Stimulated activated CD8-positive, alpha-beta memory T cell treated with anti-CD3 and anti-CD28 coated beads, Interleukin-7, amount 100 ng/mL, for 24 hours (primary cell): ENCODE measurements at places on chromosomes 5 and 9.

DNA sequence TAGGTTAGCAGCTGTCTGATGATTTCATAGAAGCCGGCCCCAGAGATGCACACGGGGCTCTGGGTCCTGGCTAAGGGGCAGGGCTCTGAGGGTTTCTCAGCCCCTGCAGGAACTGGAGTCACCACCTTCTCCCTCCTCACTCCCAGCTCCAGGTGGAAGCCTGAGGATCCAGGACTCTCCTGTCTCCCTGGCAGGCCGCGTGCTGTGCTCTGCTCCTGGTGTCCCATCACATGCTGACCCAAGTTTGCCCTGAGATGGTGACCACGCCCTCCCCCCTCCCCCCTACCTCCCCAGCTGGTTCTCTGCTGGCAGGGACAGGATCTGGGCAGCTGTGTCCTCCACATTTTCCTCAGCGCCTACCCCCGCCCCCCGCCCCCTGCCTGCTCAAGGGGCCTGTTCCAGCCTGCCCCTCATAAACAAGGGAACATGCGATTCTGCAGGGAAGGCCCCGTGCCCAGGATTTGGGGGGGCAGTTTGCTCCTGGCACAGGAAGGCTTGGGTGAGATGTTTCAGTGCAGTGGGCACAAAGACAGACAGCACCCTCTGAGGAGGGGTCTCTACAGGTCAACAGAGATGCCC lies 87.4 kb downstream of the PSD2 start:
- no peak for DNase-seq

GRCh38 chr9:131633491-131634031 lies 88.2 kb downstream of the PRRT1B start:
- no peak for DNase-seq

GRCh38 chr5:5140479-5141338 lies 579 bp downstream of the ADAMTS16 start:
- no peak for DNase-seq

DNA sequence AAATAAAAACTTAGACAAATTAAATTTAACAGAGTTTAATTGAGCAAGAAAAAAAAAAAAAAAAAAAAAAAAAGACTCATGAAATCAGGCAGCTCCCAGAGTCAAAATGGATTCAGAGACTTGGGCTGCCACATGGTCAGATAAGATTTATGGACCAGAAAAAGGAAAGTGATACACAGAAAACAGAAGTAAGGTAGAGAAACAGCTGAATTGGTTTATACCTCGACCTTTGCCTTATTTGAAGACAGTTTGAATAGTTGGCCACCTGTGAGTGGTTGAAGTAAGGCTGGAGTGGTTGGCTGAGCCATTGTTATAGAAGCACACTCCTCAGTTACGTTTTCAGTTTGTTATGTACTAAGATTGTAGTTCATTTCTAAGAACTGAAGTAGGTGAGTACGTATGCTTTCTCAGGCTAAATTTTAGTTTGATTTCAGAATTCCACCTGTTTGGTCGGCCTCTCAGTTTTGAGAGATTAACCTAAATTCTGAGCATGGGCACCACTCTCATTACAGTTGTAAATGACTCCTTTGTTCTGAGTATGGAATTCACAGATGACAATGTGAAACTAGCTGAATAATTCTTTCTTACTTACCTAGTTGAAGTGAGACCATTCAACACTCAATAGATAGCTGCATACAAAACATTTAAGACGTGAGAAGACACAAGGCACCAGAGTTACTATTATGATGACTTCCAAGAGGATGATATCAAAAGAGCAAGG lies 149.0 kb downstream of the AOPEP start:
- DNase-seq, result no peak

DNA sequence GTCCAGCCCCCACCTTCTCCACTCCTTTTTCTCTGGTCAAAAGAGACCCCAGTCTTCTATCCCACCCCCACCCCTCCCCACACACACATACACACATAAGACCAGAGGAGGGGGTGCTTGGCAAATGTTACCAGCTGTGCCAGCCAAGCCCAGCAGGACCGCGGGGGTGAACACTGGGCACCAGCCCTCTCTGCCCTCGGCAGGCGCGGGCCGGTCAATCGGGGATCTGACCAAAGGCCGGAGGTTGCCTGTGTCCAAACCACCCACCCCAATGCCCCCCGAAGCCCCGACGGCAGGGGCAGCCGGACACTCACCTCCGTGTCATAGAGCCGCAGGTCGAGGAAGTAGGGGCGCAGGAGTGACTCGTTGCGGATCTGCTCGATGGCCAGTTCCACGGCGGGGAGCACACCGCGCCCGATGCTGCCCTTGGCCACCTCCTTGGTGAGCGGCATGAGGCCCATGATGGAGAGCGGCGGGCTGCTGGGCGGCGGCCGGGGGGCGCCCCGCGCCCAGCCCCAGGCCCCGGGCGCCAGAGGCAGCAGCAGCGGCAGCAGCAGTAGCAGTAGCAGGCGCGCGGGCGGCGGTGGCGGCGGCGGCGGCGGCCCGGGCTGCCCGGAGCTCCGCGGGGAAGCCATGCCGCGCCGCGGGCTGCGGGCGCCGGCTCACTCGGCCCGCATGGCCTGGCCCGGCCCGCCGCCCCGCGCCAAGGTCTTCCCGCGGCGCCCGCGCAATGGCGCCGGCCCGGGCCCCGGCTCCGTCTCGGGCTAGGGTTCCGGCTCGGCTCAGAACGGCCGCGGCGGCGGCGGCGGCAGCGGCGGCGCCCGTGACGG lies 417 bp downstream of the GABBR2 start:
- no peak for DNase-seq

DNA sequence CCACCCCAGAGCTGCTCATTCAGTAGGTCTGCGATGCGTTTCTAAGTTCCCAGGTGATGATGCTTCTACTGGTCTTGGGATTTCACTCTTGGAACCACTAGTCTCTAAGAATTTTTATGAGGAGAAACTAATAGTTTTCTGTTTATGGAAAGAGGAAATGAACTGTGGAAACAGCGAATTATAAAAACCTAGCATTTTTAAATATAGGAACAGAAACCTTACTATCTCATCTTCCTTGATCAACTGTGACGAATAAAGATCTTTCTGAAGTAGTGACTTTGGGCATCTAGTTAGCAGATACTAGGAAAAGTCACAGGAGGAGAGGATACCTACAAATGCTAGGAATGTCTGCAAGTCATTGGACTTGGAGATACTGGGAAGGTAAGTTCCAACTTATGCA lies 376.8 kb upstream of the RFX3 start:
- no peak for DNase-seq

- DNase-seq, result no peak
Measured at GRCh38 chr5:10875201-10875768, 114.3 kb upstream of the DAP start.

DNA sequence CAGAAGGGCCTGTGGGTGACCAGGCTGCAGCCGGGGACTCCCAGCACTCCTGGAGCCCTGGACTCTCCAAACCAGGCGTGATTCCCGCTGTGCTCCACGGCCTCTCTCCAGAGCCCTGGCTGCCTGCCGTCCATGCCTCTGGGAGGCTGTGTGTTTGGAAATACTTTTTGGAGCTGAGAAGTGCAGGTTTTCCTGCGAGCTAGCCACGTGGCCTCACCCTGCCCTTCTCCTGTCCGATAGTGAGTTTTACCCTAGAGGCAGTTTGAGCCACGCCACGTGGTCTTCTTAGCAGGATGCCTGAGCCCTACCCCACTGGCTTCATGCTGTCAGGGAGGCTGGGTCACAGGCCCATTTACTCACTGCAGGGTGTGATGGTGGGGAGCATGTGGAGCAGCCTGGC lies 71.3 kb downstream of the COL5A1 start:
- DNase-seq, result no peak

DNA sequence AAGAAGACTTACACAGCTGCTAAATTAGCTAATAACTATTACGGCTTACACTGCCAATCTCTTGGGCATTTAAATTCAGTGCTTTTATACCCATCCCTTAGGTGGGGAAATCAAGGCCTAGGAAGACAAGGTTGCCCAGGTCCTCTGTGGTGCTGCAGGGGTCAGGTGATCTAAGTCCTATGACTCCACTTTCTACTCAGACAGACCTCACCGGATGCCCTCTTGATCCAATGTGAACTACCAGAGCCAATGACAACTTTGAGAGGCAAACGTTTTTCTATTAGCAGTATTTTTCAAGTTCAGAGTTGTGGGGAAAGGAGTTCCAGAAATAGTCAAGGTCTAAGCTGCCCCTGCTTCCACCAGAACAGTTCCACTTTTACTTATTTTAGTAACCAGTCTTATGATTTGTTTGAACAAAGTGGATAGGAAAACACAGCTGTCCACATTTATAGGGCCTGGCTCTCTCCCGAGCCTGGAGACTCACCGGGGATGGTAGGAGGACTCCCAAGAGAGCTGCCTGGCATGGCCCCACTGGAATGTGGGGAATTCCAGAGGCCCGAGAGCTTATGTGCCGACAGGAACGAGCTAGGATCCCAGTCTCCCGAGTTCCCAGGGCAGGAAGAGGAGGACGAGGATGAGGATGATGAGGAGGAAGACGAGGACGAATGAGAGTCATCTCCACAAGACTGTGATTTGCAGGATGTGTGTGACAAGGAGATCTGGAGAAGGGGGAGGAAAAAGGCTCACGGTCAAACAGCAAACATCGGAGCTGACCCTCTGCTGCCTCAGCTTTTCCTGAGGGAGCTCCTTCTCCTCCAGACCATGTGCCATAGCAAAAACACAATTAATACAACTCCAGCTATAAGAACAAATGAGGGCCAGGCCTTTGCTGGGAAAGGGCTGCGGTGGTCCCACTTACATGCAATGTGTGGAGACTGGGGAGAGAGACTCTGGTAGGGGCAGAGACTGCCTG lies 16.7 kb downstream of the FAM193B start:
- no peak for DNase-seq

DNA sequence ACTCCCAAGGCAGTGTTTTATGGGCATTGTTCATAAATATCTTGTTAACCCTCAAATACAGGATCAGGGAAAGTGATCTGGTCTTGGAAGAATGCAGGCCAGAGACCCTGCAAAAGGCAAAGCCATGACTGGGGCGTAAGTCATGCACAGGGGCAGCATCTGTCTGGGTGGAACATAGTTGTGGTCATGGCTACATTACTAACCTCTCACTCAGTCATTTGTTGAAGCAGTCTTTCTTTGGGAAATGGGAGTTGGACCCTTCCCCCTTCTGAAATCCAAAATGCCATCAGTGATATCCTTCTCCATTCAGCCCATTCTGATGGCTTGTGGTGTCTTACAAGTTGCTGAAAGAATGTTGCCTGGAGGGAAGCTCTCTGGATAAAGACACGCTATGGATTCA lies 68.1 kb downstream of the GDNF start:
- no peak for DNase-seq

- DNase-seq, result peak; percentile 23
Measured at GRCh38 chr5:91225848-91226686, 157.1 kb downstream of the ARRDC3 start.

DNA sequence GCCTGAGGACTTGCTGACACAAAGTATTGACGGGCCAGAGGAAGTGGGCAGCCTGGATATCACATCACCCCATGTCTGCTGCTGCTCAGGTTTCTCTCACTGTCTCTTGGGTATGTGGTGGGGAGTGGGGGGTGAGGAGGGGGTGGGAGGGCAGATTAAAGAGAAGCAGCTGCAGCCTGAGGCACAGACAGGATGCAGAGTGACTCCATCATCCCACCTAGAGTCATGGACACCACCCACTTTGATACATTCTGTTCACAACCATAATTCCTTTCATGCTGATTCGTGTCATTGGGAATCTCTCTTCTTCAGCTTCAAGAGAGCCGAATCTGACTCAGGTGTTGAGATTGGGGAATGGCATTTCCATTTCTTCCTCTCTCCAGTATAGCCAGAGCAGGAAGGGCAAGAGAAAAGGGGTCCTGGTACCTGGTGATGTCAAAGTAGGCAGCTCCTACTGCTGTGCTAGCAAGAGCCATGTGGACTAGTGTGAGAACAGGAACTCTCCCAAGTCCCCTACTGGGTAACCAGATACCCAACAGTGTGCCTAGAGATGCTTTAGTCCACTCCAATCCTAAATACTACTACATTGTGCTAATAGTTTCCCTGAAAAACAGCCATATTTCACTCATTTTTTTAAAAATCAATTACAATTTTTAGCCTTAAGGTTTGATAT lies 22.4 kb downstream of the GRAMD2B start:
- DNase-seq, result no peak

GRCh38 chr5:178651046-178651810 lies 24.4 kb upstream of the CLK4 start:
- DNase-seq, result no peak

GRCh38 chr5:178415353-178415752 lies 174.8 kb downstream of the COL23A1 start:
- no peak for DNase-seq

DNA sequence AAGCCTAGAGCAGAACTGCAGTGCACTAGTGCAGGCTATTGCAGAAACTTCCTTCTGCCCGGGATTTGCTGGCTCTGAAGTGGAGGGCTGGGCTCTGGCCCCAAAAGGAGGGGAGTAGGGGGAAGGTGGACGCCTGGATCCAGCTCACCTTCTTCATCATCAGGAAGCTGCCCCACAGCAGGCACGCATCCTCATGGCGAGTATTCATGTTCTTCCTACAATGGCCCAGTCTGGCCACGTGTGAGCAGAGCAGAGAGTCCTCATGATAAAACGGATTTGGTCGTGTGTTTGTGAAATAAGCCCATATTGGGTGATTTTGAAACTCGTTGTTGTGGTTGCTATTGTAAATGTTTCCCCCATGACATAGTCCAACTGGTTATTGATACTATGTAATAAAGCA lies 8.2 kb upstream of the GLIPR2 start:
- DNase-seq, result no peak

DNA sequence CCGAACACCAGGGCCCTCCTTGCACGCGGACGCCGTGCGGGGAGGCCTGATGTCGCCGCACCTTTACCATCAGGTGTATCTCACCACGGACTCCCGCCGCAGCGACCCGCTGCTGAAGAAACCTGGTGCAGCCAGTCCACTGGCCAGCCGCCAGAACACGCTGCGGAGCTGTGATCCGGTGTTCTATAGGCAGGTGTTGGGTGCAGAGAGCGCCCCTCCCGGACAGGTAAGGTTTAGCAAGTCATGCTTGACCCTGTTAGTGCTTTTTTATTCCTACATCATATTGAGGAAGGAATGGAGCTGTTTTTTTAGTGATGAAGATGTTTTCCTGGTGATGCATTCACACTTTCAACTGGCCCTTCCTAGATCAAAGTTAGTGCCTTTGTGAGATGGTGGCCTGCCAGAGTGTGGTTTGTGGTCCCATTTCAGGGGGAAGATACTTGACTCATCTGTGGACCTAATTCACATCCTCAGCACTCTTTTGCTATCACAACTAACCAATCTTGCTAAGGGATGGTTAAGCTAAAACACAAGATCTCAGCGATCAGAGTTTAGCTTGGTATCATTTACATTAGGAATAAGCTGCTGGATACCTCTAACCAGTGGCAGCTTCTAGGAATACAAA lies 2.7 kb downstream of the PCDHGC3 start:
- no peak for DNase-seq

DNA sequence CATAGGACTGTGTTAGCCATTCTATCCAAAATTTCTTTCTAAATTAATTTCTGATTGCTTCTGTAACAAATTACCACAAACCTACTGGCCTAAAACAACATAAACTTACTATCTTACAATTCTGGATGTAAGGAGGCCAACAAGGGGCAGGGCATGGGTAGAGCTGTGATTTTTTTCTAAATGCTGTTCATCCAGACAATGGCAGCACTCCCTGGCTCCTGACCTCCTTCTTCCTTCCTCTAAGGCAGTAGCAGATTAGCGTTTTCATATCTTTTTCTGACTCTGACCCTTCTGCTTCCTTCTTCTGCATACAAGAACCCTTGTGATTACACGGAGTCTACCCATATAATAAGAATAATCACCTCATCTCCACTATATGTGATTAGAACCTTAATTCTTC lies 1005.8 kb downstream of the CDH12 start:
- DNase-seq, result no peak

- no peak for DNase-seq
Measured at GRCh38 chr9:121581786-121582600, 69.4 kb upstream of the DAB2IP start.
